Endothelial cell (in vitro differentiated cells): ENCODE measurements at places on chromosomes 1 and 21. TPM values are rescaled to one million over a fixed set of nuclear protein-coding genes. Genes with fewer than 3 reads are reported as not detected.
A peak's percentile ranks its signal among the peaks of the same experiment; 100 is the strongest.

- H3K27me3 ChIP-seq = peaks cover 1% of the 10 kb centered on the region
- H3K4me1 ChIP-seq = no peaks in the 10 kb centered on the region
- H3K4me3 ChIP-seq = no peak overlapping the region
These were observed 33.9 kb downstream of the LHX9 start for GRCh38 chr1:197951089-197951488.

Gene TP73
- total RNA-seq = not detected

- H3K4me3 ChIP-seq = no peak overlapping the region
- no peaks in the 10 kb centered on the region for H3K4me1 ChIP-seq
- H3K36me3 ChIP-seq = no peaks in the 10 kb centered on the region
- H3K27ac ChIP-seq = no peak overlapping the region
- no peaks in the 10 kb centered on the region for H3K27me3 ChIP-seq
These were observed 40.9 kb downstream of the FCRL3 start for GRCh38 chr1:157659576-157660247.

DNA sequence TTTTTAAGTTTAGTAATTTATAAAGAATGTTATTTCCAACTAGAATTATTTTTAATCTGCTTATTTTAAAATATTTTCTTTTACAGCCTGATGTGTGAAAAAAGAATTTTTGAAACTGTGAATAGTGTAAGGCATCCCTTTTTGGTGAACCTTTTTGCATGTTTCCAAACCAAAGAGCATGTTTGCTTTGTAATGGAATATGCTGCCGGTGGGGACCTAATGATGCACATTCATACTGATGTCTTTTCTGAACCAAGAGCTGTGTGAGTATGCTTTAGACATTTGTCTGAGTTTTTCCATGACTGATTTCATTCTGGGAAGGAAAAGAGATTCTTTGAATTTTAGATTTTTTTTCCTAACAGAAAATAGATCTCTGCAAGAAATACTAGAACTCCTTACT is 77.9 kb downstream of the GTF2B start:
- no peak overlapping the region for H3K27ac ChIP-seq
- peaks cover 23% of the 10 kb centered on the region for H3K36me3 ChIP-seq
- no peak overlapping the region for H3K4me3 ChIP-seq
- H3K27me3 ChIP-seq = no peaks in the 10 kb centered on the region
- DNase-seq = no peak

GRCh38 chr1:217135987-217136894 is 413.0 kb upstream of the ESRRG start:
- no peak overlapping the region for H3K27ac ChIP-seq
- peaks cover 42% of the 10 kb centered on the region for H3K4me1 ChIP-seq
- H3K4me3 ChIP-seq = peak overlapping the region; percentile 89
- H3K36me3 ChIP-seq = no peaks in the 10 kb centered on the region

Gene RGS18
- total RNA-seq = not detected

- H3K27me3 ChIP-seq = no peaks in the 10 kb centered on the region
- H3K27ac ChIP-seq = no peak overlapping the region
- DNase-seq = no peak
- no peaks in the 10 kb centered on the region for H3K4me1 ChIP-seq
- H3K36me3 ChIP-seq = no peaks in the 10 kb centered on the region
These were observed 56.7 kb downstream of the PRRX1 start for GRCh38 chr1:170720661-170721060.

DNA sequence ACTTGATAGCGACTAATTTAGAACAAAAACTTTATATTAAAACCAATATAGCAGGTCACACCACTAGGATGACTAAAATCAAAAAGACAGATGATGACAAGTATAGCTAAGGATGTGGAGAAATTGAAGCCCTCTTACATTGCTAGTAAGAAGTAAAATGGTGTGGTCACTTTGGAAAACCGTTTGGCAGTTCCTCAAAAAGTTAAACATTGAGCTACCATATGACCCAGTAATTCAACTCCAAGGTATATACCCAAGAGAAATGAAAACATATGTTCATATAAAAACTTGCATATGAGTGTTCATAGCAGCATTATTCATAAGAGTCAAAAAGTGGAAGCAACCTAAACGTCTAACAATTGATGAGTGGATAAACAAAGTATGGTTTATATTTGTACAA is 13.0 kb upstream of the SERINC2 start:
- DNase-seq = no peak
- no peak overlapping the region for H3K4me3 ChIP-seq
- H3K27ac ChIP-seq = no peak overlapping the region
- peaks cover 8% of the 10 kb centered on the region for H3K27me3 ChIP-seq
- peaks cover 11% of the 10 kb centered on the region for H3K4me1 ChIP-seq

Gene CCNL2
- 266 TPM for total RNA-seq

GRCh38 chr1:209885403-209886218 is 52.4 kb upstream of the SYT14 start:
- peaks cover 1% of the 10 kb centered on the region for H3K27me3 ChIP-seq
- no peak overlapping the region for H3K4me3 ChIP-seq
- H3K27ac ChIP-seq = no peak overlapping the region
- DNase-seq = no peak

GRCh38 chr1:87113313-87113712 is 198.9 kb downstream of the HS2ST1 start:
- H3K36me3 ChIP-seq = no peaks in the 10 kb centered on the region
- H3K4me1 ChIP-seq = no peaks in the 10 kb centered on the region
- DNase-seq = no peak

- H3K27ac ChIP-seq = no peak overlapping the region
- peaks cover 6% of the 10 kb centered on the region for H3K27me3 ChIP-seq
- no peak for DNase-seq
- H3K4me1 ChIP-seq = no peaks in the 10 kb centered on the region
- peaks cover 5% of the 10 kb centered on the region for H3K36me3 ChIP-seq
These were observed 5.4 kb upstream of the KRTAP10-8 start for GRCh38 chr21:44606495-44606894.

Gene EVA1C
- total RNA-seq = 1.1 TPM

DNA sequence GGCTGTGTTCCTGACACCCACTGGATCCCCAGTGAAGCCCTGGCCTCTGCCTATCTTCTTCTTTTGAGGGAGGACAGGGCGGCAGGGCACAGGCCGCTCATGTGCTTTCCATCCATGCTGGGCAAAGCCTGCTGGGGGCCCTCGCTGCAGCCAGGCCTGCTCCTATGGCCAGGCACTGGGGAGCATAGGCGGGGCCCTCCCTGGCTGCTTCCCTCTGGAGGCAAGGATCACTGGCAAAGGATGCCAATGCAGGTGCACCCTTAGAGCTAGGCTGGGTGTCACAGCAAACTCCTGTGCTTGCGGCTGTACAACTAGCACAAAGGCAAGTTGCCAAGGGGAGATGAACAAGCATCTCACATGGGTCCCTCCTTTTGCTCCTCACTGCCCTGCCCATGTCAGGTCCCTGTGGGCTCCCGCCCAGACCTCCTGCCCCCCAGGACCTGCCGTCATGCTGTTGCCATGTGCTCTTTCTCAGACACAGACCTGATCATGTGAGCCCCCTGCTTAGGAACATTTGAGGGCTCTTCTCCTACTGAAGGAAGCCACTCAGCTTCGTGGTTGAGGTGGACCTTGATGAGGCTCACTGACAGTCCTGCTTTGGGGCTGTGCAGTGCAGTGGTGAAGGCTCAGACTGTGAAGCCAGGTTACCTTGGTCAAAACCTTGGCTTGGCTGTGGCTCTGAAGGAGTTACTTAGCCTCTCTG is 393.6 kb downstream of the PTPRU start:
- no peaks in the 10 kb centered on the region for H3K36me3 ChIP-seq
- DNase-seq = no peak
- H3K27ac ChIP-seq = no peak overlapping the region
- no peak overlapping the region for H3K4me3 ChIP-seq
- no peaks in the 10 kb centered on the region for H3K4me1 ChIP-seq

DNA sequence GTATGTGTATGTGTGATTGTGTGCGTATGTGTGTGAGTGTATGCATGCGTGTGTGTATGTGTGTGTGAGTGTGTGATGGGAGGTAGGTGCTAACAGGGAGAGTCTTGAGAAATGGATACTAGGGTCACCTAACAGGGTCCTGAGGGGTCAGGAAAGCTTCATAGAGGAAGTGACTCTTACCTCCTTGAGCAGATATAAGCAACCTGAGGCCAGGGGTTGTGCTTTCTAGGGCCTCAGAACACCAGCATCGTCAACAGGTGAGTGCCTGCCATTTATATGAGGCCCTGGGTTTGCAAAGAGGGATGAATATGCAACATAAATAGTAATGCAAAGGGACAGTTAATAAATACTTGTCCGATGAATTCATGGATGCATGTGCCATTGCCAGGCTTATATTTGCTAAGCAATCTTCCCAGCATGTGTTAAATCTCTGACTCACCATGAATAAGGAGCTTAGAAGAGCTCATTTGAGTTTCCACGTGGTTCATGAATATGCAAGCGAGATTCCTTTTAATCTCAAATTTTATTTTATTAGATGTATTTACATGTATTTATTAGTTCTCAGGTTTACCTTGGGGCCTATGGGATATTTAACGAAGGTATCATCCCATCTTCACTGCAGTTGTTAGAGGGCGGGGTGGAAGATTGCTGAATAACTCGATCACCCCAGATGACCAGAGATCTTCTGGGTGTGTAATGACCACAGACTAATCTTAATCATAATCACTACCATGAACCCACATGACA is 438.3 kb downstream of the CAMTA1 start:
- H3K27ac ChIP-seq = no peak overlapping the region
- no peak overlapping the region for H3K4me3 ChIP-seq
- no peaks in the 10 kb centered on the region for H3K4me1 ChIP-seq
- DNase-seq = no peak

Gene CD247
- total RNA-seq = not detected

DNA sequence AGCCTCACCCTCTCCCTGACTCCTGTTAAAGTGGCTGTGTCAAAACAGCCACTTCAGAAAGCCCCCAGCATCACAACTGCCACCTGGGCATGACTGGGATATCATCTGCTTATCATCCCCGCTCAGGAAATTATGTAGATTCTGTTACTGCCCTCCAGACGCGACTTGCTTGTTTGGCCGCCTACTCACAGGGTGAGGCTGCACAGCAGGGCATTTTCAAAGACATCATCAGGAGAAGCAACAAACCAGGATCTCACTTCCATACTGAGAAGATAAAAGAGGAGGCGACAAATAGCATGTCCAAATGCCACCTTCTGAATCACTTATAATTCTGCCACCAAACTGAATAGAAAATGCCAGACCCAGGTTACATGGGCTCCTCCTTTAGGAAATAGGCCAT is 94.8 kb downstream of the MIS18A start:
- H3K4me1 ChIP-seq = peaks cover 8% of the 10 kb centered on the region
- peaks cover 6% of the 10 kb centered on the region for H3K27me3 ChIP-seq

- no peak overlapping the region for H3K4me3 ChIP-seq
- H3K4me1 ChIP-seq = no peaks in the 10 kb centered on the region
- H3K27ac ChIP-seq = no peak overlapping the region
These were observed 30.2 kb upstream of the NEK2 start for GRCh38 chr1:211705467-211706091.

- H3K4me1 ChIP-seq = peaks cover 29% of the 10 kb centered on the region
- DNase-seq = no peak
- H3K36me3 ChIP-seq = peaks cover 66% of the 10 kb centered on the region
- H3K4me3 ChIP-seq = no peak overlapping the region
These were observed 17.3 kb downstream of the PI4KB start for GRCh38 chr1:151309811-151310323.

Gene MIXL1
- total RNA-seq = 2.4 TPM

- H3K27ac ChIP-seq = no peak overlapping the region
- H3K27me3 ChIP-seq = peaks cover 2% of the 10 kb centered on the region
- H3K4me1 ChIP-seq = no peaks in the 10 kb centered on the region
- no peak for DNase-seq
- peak overlapping the region; percentile 10 for H3K4me3 ChIP-seq
- H3K36me3 ChIP-seq = no peaks in the 10 kb centered on the region
These were observed 19.9 kb downstream of the LEPR start for GRCh38 chr1:65440322-65440900.

DNA sequence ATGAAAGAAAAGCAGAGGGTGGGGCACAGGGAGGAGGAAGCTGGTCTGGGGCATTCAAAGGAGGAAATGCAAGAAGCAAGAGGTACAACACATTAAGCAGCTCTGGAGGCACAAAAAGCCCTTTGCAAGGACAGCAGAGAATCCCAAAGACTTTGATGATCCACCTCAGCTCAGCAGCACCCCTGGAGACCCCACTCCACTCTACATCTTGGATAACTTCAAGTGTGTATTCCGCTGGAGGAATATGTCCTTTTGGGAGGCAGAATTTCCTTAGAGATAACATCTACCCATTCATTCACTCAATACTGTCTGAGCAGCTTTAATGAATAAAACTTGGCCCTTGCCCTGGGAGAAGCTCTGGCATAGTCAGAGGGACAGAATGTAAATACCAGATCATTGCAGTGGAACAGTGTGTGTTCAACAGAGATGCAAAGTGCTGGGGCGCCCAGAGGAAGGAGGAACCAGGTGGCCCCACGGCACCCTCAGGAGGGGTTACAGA is 599.7 kb downstream of the KIF26B start:
- peaks cover 6% of the 10 kb centered on the region for H3K27me3 ChIP-seq
- no peak overlapping the region for H3K27ac ChIP-seq
- no peaks in the 10 kb centered on the region for H3K36me3 ChIP-seq
- peaks cover 24% of the 10 kb centered on the region for H3K4me1 ChIP-seq

GRCh38 chr1:87933171-87933570 is 604.5 kb downstream of the LMO4 start:
- no peak overlapping the region for H3K27ac ChIP-seq
- no peaks in the 10 kb centered on the region for H3K4me1 ChIP-seq
- no peak overlapping the region for H3K4me3 ChIP-seq
- no peak for DNase-seq

GRCh38 chr21:9763306-9763705 is 758.1 kb upstream of the TPTE start:
- H3K4me3 ChIP-seq = no peak overlapping the region
- no peaks in the 10 kb centered on the region for H3K4me1 ChIP-seq
- no peaks in the 10 kb centered on the region for H3K27me3 ChIP-seq

Gene SELP
- total RNA-seq = 0.21 TPM

- no peak for DNase-seq
- H3K4me1 ChIP-seq = peaks cover 8% of the 10 kb centered on the region
- H3K36me3 ChIP-seq = no peaks in the 10 kb centered on the region
- no peak overlapping the region for H3K27ac ChIP-seq
- no peak overlapping the region for H3K4me3 ChIP-seq
- H3K27me3 ChIP-seq = no peaks in the 10 kb centered on the region
These were observed 61.3 kb upstream of the BACH1 start for GRCh38 chr21:29237110-29238052.

- no peaks in the 10 kb centered on the region for H3K36me3 ChIP-seq
- DNase-seq = no peak
- H3K4me1 ChIP-seq = peaks cover 5% of the 10 kb centered on the region
- peaks cover 4% of the 10 kb centered on the region for H3K27me3 ChIP-seq
- H3K27ac ChIP-seq = no peak overlapping the region
These were observed 79.8 kb upstream of the ROR1 start for GRCh38 chr1:63693944-63694571.

Gene PADI6
- total RNA-seq = not detected

- H3K36me3 ChIP-seq = peaks cover 63% of the 10 kb centered on the region
- H3K4me1 ChIP-seq = peaks cover 13% of the 10 kb centered on the region
- no peak overlapping the region for H3K27ac ChIP-seq
- no peaks in the 10 kb centered on the region for H3K27me3 ChIP-seq
These were observed 44.8 kb downstream of the URB1 start for GRCh38 chr21:32347977-32348376.

GRCh38 chr21:43192501-43193081 is 23.8 kb downstream of the CRYAA start:
- H3K36me3 ChIP-seq = peaks cover 8% of the 10 kb centered on the region
- H3K27ac ChIP-seq = no peak overlapping the region
- peaks cover 12% of the 10 kb centered on the region for H3K27me3 ChIP-seq
- no peak for DNase-seq
- peaks cover 7% of the 10 kb centered on the region for H3K4me1 ChIP-seq
